Naive thymus-derived CD4-positive, alpha-beta T cell (primary cell): ENCODE measurements at places on chromosomes 5 and 9.

- no peaks in the 10 kb centered on the region for H3K4me1 ChIP-seq
- DNase-seq: no peak
- no peaks in the 10 kb centered on the region for H3K36me3 ChIP-seq
- H3K27ac ChIP-seq: no peak overlapping the region
- no peak overlapping the region for H3K4me3 ChIP-seq
Observed at GRCh38 chr5:127967983-127968592, 115.5 kb upstream of the SLC12A2 start.

DNA sequence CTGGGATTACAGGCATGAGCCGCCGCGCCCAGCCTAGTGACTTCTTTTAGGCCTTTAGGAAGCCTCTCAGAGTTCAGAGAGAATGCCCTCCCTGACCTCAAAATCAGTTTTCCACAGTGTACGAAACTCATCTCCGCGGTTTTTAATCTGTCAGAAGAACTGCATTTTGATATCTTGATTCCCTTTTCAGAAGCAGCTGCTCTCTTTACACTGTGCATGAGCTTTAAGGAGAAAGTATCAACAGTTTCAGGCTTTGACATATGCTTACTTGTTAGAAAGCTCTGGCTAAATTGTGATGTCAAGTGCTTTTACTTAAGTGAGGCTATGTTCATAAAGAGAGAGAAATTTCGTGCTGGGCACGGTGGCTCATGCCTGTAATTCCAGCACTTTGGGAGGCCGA, 74.6 kb downstream of the USP20 start:
- peaks cover 74% of the 10 kb centered on the region for H3K36me3 ChIP-seq
- no peaks in the 10 kb centered on the region for H3K27me3 ChIP-seq
- H3K4me1 ChIP-seq: no peaks in the 10 kb centered on the region
- no peak overlapping the region for H3K27ac ChIP-seq

DNA sequence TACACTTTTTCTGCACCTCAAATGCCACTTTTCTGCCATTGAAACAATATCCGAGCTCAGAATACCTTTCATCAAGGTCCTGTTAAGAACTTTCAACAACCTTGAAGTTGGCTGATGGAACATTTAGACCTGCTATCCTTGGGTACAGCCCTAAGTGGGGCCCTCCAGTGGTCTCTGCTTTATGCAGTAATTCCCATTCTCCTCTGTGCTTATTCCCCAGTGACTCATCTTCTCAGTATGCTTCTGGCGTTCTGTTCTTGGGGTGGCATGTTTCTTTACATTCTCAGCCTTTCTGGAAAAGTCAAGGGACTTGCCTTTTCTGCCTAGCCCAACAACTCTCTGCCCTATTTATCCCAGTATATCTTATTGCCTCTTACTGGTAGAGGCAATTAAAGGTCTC, 7.1 kb downstream of the ANP32B start:
- no peak for DNase-seq
- peaks cover 80% of the 10 kb centered on the region for H3K4me1 ChIP-seq
- no peaks in the 10 kb centered on the region for H3K27me3 ChIP-seq
- H3K4me3 ChIP-seq: no peak overlapping the region
- no peak overlapping the region for H3K27ac ChIP-seq
- H3K36me3 ChIP-seq: no peaks in the 10 kb centered on the region

- H3K4me3 ChIP-seq: no peak overlapping the region
- no peaks in the 10 kb centered on the region for H3K27me3 ChIP-seq
- no peaks in the 10 kb centered on the region for H3K4me1 ChIP-seq
- no peak overlapping the region for H3K27ac ChIP-seq
Observed at GRCh38 chr5:171521679-171522078, 102.2 kb downstream of the FGF18 start.

- no peaks in the 10 kb centered on the region for H3K36me3 ChIP-seq
- H3K4me3 ChIP-seq: no peak overlapping the region
- no peak for DNase-seq
- no peak overlapping the region for H3K27ac ChIP-seq
Observed at GRCh38 chr9:104944356-104944755, 16.4 kb upstream of the ABCA1 start.
